ENCODE measurements at places on chromosomes 2 and 18.
A peak's percentile ranks its signal among the peaks of the same experiment; 100 is the strongest.

DNA sequence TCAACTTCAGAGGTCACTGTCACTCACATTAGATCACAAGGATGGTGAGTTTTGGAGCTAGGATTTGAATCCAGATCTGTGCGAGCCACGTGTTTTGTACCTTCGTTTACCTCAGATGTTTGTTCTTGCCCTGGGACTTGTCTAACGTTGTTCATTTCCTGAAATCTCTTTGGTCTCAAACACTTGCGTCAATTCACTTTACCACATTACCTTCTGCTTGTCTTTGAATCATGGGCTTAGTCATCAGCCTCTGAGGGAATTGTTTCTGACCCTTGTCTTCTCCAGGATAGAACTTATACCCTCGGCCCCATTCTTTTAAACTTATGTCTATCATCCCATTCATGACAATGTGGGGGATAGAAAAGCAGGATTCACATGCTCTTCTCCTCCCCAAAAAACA is 282.7 kb downstream of the DCDC2C start:
- DNase-seq = no peak

DNA sequence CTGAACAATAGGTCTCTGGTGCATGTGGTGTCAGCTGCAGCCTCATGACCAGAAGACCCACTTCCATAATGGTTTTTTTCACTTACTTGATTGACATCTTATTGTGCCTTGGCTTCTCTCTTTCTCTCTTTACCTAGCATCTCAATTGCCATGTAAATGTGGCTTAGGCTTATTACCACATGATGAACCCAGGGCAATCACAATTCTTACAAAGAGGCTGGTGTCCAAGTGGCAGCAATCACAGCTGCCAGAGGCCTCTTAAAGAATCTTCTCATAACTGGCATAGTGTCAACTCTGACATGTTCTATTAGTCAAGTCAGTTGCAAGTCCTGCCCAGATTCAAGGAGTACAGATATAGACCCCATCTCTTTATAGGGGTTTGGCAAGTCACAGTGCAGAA is 1224.8 kb downstream of the SUCLG1 start:
- DNase-seq = no peak

DNA sequence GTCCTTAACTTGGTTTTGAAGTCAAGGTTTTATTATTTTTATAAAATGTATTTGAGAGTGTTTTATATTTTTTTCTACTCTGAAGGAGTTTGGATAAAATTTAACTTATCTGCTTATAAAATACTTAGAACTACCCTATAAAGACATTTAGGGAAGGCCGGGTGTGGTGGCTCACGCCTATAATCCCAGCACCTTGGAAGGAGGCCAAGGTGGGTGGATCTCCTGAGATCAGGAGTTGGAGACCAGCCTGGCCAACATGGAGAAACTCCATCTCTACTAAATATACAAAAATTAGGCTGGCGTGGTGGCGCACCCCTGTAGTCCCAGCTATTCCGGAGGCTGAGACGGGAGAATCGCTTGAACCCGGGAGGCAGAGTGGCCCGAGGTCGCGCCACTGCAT is 486.4 kb downstream of the DSC3 start:
- DNase-seq = no peak

- DNase-seq = no peak
Observed at GRCh38 chr2:124970030-124970429, 944.9 kb downstream of the CNTNAP5 start.

GRCh38 chr2:173858291-173858731 is 106.9 kb downstream of the SP3 start:
- DNase-seq = peak; percentile 49

DNA sequence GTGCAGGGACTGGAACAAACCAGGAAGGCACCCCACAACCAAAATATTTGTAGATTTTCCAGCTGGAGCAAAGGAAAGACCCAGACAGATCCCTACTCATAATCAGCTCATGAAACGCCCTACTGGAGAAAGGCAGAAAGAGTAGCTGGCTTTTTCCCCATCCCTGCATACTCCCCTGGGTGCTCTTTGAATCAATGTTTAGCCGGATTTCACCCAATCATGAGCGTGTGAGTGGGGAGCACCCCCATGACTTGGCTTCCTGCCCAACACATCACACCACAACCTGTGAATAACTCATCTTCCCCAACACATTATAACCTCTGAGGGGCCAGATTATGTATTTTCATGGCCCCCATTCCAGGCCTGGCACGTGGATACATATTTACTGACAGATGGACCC is 35.1 kb upstream of the SLC14A1 start:
- no peak for DNase-seq

Measured in NCI-H2029 (cell line).